ENCODE measurements at places on chromosomes 1 and 21.

DNA sequence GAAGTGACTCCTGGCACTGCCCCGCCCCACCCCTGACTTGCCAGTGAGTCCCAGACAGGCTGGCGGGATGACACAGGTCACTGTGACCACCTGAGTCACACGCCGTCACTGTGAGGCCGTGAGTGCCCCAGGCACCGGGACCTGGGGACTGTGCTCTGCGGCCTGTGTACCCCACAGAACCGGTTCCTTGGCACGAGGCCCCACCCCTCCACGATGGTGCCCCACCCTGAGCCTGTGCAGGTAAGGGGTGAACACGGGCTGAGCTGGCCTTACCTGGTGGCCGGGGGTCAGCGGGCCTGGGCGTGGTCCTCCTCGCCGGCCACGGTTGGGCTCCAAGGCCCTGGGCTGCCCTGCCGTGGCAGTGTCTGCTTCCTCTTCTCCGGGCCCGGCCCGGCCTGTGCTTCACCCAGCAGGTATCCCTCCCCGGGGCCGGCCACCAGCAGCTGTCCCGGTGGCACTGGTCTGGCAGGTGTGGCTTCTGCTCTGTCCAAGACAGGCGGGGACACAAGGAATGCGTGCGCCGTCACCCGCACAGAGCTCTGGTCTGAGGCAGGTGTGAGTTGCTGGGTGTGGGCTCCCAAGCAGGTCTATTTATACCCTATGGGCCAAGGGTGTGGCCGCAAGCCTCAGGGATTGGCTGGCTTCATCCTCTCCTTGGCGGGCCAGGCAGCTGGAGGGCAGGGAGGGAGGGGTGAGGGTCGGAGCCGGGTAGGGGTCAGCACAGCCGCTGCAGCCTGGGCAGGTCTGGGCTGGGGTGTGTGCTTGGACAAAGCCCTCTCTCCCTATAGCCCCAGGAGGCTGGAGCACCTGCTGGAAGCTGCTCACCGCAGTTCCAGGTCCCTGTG lies at the start of gene RNF223:
RNF223 (minus strand) TSS at position 564 of the 845 bp plus-strand sequence. CDS start 1,740 bp downstream, outside the sequence.
- no peak for DNase-seq

GRCh38 chr1:204726478-204726877 lies 40.9 kb upstream of the LRRN2 start:
- DNase-seq: no peak

DNA sequence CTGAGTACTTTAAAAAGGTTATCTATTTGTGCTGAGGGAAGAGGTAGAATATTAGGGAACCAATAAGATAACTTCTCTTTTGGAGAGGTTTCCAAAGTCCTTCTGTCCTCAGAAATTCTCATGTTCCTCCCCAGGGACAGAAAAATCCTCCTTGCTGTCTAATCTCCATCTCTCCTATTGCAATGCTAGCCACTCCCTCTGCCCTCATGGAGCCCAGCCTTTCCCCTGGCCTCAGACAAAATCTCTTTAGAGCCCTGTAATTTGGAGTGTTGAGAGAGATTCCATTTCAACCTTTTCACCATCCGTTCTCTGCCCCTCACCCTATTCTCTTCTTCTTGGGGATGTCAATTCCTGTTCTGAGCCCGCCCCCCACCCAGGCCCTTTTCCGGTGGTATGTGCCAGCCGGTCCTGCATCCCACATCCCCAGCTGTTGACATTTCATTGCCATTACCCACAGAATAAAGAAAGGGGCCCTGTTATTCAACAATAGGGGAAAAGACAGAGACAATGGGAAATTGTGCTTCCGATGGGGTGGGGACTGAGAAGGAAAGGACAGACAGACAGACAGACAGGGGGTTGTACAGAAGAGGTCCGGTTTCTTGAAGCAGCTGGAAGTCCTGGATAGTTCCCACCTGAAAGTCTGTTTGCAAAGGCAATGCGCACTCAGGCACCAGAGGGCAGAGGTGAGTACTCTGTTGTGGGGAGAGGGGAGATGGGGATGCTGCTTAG lies at the start of gene HAPLN2:
HAPLN2 (plus strand) TSS at position 563 of the 729 bp plus-strand sequence. CDS start 4,076 bp downstream, outside the sequence.
- DNase-seq: no peak

DNA sequence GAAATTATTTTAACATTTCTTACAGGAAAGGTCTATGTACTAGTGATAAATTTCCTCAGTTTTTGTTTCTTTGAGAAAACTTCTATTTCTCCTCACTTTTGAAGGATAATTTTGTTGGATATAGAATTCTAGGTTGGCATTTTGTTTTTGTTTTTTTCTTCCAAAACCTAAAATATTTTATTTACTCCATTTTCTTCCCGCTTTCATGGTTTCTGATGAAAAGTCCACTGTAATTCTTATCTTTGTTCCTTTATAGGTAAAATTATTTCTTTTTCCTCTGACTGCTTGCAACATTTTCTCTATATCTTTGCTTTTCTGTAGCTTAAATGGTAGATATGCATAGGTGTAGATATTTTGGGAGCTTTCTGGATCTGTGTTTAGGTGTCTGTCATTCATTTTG lies 153.9 kb upstream of the DSCAM start:
- DNase-seq: no peak

- DNase-seq: no peak
Observed at GRCh38 chr1:21494196-21494595, 15.0 kb upstream of the ALPL start.

DNA sequence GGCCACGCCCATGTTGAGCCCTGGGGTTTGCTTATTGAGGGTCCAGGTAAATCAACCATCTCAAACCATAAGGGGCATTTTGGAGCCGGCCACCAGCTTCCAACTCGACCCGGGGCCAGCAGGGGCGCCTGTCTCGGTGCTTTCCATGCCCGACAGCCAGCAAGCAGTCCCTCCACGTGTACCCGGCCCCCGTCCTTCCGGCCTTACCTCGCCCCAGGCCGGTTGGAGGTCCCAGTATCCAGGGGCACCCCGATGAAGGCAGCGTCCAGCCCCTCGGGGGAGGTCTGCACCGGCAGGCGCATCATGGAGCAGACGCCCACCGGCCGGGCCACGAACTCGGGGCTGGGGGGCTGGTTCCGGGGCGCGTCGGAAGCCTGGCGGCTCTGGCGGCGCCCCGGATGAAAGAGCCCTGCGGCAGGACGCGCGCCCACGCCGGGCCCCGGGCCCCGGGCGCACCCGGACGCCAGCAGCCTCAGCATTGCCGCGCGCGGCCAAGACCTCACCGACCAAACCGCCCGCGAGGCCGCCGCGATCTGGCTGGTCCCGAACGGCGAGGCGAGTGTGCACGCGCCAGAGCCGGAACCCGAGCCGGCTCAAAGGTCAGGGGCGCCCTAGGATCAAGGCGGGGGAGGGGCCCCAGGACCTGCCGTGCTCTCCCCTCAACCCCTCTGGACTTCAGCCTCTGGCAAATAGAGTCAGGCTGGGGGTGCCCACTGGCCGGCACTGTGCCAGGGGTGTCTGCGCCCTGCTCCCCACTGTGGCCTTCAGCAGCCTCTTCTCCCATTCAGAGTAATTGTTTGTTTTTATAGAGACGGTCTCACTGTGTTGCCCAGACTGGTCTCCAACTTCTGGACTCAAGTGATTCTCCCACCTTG lies at the start of gene AGMAT:
AGMAT (minus strand) TSS at position 563 of the 875 bp plus-strand sequence; CDS start at position 479, 84 bp downstream.
- DNase-seq: no peak

- no peak for DNase-seq
Observed at GRCh38 chr1:7781501-7781900, 2.6 kb upstream of the PER3 start.

DNA sequence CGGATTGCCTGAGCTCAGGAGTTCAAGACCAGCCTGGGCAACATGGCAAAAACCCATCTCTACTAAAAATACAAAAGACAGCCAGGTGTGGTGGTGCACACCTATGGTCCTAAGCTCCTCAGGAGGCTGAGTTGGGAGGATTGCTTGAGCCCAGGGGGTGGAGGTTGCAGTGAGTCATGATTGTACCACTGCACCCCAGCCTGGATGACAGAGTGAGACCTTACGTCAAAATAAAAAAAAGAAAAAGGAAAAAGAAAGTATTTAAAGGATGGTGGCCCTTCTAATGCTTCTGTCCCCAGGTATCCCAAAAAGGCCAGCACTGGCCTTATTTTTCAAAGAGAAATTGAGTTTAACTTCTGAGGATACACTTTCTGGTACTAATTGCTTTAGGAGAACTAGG lies 1.7 kb downstream of the IKBKE start:
- DNase-seq: no peak

- DNase-seq: peak; percentile 13
Observed at GRCh38 chr1:203381151-203381751, 30.3 kb upstream of the FMOD start.

DNA sequence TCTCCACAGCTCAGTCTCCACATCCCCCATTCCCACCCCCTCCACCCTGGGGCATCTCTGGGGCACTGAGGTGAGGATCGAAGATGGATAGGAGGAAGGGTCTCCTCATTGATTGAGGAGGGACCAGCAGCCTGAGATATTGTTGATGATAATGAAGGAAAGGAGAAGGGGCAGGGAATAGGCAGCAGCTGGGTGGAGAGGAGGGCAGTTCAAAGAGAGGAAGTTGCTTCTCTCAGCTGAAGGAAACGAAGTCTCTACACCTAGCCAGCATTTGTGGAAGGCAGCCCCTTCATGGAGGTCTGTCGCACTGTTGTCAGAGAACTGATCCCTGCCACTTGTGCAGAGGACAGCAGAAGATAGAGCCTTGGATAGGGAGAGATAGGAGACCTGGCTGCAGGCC lies 5.7 kb downstream of the KNCN start:
- no peak for DNase-seq

GRCh38 chr1:44660176-44660575 lies 14.1 kb downstream of the TMEM53 start:
- no peak for DNase-seq

GRCh38 chr1:84689514-84690396 lies 506 bp downstream of the SSX2IP start:
- DNase-seq: no peak
